ENCODE measurements at places on chromosomes 1 and 21.
A peak's percentile ranks its signal among the peaks of the same experiment; 100 is the strongest.

GRCh38 chr1:226890331-226891108 is 20.1 kb downstream of the PSEN2 start:
- DNase-seq, result no peak

DNA sequence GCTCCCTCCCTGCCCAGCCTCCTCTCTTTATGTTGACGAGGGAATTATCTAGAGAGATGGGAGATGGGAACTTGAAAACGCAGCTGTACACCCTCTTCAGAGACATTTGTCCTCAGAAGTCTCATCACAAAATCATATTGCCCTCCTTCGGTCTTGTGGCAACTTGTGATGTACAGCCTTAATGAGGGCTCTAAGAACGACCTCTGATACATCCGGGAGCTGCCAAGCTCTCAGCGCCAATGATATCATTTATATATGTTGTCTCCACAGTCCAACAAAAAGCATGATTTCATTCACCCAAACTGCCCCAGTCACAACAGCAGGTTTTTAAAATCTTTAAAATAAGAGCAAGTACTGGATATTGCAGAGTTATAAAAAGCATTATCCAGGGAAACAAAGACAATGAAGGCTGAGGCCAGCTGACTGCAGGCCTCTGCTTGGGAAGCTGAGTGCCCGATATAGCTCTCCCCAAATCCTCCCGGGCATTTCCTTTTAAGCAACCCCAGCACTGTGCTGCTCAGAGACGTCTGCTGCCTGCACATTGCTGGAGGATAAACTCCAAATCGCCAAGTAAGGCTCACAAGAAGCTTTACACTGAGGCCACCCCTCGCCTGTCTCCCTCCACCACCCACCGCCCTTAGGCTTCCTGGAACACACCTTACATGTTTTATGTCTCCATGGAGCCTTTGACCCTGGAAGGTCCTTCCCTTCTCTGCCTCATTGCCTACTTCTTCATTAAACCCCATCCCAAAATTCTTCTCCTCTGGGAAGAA is 236.1 kb downstream of the C1orf94 start:
- DNase-seq, result no peak

DNA sequence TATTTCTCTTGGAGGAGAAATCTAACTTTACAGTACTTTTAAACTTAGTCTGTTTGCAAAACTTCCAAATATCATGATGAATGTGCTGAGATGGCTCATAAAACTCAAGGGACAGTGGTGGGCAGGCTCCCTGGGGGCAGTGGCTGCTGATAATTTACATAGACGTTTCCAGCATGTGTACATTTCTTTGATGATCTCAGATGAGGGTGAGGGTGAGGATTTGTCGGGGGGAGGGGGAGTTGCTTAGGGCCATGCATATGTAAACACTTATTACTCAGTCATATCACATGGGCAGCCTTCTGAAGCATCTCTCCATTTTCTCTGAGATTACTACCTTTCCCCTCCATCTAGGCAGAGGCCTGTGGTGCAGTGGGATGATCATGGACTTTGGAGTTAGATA is 152.9 kb upstream of the HMGB4 start:
- no peak for DNase-seq

DNA sequence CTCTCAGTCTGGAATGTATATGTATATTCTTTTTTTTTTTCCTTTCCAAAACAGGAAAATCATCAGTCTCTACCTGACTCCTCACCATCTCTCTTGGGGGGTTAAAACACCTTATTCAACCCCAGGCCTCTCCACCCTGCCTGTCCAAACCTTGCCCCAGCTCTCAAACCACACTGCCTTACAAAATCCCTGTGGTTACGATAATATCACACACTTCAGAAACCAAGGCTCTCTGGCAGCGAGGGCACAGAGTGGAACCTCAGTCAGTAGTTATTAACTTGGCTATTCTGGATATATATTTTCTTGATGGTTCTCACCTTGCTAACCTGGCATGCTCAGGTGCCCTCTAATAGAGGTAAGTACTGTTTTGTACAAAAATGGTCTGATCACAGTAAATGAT is 24.7 kb downstream of the KIAA0040 start:
- DNase-seq, result no peak

DNA sequence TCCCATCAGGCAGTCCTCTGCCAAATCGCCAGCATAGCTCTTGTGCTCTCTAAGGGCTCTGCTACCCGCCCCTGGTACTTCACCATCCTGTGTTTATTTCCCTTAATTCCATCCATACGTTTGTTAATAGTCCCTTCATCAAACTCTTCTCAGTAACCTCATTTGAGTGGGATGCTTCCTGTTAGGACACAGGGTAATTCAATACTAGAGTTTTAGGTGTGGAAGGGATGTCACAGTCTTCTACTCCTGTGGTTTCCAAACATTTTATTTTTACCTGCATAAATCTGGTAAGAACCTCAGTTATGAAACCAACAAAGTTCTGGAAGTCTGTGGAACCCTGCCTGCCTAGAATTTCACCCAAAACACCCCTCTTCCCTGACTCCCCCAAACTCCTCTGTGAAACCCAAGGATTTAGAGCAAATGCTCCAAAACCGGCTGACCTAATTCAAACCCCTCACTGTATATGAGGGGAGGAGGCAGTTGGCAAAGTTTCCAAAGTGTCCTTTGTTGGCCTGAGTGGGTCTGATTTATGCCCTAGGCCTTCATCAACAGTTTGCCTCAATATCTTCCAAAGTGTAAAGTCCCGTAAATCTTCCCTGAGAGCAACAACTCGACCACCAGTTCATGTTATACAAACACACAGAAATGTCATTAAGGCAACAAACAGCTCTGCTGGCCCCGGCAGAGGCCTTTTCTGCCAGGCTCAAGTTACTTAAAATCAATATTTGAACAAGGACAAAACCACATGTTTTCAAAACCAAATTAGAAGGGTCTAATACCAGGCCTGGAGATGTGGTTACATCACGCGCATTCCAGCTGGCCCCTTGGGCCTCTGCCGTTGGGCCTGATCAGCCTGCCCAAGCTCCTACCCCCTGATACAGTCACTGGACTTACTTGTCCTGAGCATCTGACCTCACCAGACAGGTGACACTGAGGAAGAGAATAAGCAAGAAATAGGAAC is 82.4 kb upstream of the FGGY start:
- no peak for DNase-seq

DNA sequence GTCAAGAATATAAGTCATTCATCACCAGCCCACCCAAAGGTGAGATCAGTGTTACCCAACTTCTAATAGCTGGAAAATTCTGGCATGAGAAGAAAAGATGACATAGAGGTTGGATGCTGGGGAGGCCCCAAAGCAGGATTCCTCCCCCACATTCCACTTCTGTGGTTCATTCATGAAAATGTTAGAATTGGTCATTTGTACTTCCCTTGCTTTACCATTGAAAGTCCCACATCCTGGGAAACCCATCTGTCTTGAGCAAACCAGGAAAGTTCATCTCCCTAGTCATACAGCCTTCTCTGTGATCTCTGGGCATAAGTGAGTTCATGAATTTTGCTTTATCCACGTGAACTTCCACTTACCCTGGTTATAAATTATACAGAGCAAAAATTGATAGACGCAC is 66.8 kb downstream of the SERINC2 start:
- no peak for DNase-seq

GRCh38 chr21:29382030-29382654 is 83.4 kb downstream of the BACH1 start:
- DNase-seq, result no peak

GRCh38 chr21:38848187-38848609 is 42.5 kb downstream of the ETS2 start:
- DNase-seq, result no peak

DNA sequence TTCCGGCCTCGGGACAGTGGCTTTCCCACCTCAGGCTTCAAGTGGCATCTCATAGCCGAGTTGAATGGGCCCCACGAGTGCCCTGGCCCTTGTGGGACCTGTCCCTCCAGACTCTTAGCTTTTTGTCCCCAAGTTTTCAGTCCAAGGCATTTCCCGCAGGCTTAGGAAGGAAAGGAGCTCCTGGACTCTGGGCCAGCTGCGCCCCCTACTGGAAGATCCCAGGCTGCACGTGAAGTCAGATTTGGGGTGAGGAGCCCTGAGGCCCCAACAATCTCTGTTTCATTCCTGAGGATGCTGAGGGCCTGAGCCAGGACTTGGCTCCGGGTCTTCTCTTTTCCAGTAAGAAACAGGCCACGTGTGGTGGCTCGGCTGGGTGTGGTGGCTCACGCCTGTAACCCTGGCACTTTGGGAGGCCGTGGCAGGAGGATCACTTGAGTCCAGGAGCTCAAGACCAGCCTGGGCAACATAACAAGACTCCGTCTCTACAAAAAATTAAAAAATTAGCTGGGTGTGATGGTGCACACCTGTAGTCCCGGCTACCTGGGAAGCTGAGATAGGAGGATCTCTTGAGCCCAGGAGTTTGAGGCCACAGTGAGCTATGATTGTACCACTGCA is 67.4 kb downstream of the ARHGEF10L start:
- peak; percentile 58 for DNase-seq

DNA sequence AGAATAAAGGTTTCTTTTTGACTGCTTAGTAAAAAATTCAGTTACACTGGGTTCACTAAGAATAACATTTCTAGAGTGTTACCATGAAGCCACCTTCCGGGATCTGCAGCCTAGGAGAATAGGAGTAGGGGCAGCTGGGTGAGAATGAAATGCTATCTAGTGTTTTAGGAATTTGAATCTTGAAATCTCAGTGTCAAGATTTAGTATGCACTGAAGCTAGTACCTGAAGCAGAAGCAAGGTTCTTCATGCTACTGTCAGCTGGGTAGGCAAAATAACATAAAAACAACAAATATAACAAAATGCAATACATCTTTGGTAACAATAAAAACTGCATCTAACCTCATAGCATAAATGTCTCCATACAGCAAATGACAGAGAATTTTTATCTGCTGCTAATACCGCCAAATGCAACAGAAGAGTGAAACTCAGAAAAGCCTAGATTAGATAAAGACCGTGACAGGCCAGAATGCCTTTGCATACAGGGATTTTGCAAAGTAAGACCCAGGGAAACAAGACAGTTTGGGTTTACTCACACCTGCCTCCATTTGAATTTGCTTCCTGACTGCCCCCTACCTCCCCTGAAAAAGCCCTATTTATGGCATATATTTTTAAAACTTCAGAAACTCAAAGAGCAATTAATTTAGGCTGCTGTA is 58.2 kb downstream of the GADD45A start:
- no peak for DNase-seq

DNA sequence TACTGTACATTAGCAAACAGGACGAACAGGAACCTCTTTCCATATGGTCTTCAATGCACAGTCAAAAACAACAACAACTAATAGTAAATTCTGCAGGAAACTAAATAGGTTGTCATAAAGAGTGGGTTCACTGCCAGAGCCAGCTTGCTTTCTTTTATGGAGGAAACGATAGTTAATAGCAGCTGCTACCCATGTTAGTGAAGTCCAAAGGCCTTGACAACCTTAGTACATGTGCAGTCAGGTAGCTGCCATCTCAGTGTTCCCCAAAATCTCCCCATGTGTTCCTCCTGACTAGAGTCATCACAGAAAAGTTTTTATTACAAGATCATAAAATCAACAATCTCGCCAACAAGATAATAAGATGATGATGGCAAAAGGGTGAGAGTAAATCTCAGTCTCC is 16.6 kb upstream of the ADORA3 start:
- no peak for DNase-seq

DNA sequence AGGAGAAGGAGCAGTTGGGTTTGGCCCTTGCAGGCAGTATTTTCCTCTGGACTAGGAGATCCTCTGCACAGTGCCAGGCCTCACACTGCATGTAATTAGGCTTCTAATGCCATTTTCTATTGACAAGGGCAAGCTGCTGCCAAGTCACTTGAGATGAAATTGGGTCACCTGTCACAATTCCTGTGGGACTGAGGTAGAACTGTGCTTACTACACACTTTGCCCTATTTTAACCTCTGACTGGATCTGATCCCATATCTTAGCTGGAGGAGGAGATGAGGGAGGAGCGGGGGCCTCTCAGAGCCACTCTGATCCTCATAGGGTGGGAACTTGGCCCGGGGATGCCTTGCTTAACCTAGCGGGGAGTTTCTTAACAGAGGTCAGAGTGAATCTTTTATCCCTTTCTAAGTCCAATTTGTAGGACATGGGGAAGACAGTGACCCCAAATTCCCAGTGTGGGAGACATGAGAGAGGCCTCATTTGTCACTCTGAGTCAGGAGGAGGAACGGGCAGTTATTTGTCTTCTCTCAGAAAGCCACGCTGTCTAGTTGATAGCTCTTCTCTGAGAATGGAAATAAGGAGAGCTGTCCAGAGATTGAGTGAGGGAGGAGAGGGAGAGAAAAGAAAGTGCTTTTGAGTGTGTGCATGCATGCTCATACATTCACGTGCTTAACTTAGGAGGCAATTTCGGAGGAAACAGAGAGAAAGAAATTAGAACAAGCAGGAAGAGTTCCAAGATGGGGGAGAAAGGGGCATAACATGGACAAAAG is 121.3 kb downstream of the CACNA1E start:
- no peak for DNase-seq

GRCh38 chr1:41416552-41417334 is 55.5 kb downstream of the FOXO6 start:
- peak; percentile 65 for DNase-seq

- DNase-seq, result no peak
Measured at GRCh38 chr1:28021064-28021463, 61.3 kb downstream of the XKR8 start.

- no peak for DNase-seq
Measured at GRCh38 chr1:223702735-223703667, 9.3 kb upstream of the CAPN2 start.

Data from stimulated activated CD4-positive, alpha-beta T cell treated with anti-CD3 and anti-CD28 coated beads, Interleukin-2, amount 100 ng/mL, for 48 hours (primary cell).